Nephron progenitor cell (in vitro differentiated cells): ENCODE measurements at places on chromosomes 16 and 17.

GRCh38 chr17:55433629-55434422 is 12.2 kb upstream of the MMD start:
- DNase-seq: no peak

- DNase-seq: peak; percentile 69
Measured at GRCh38 chr17:40063187-40063771, 514 bp downstream of the THRA start.

GRCh38 chr17:7513850-7514419 is 29.8 kb downstream of the POLR2A start:
- no peak for DNase-seq

DNA sequence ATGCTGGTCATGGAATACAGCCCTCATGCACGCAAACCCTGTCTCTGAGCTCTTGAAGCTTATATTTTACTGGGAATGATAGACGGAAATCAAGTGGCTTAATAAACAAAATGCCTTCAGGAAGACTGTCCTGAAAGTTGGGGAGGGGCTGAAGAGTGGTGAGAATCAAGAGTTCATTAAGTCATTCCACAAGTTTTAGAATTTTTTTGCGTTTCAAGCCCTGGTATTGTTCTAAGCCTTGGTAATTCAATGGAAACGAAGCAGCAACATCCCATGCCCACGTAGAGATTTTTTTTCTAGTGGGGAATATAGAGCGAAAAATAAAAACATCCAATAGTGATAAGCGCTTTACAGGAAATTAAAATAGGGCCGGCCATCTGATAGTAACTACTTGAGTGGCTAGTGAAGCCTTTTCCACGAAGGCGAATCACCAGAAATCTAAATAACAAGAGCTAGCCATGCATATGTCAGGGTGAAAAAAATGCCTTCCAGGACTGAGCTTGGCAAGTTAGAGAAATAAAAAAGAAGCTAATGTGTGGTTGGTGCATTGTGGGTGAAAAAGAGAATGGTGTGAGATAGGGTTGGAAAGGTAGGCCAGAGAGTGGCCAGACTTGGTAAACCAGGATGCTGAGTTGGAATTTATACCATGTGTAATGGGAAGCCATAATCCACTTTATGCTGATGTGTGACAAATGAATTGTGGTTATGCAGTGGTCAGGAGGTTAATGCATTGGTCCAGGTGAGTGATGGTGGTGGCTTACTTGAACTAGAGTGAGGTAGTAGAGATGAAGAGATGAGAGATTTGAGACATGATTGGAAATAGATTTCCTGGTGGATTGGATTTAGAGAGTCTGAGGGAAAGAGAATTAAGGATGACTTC is 772 bp downstream of the PFAS start:
- DNase-seq: no peak

DNA sequence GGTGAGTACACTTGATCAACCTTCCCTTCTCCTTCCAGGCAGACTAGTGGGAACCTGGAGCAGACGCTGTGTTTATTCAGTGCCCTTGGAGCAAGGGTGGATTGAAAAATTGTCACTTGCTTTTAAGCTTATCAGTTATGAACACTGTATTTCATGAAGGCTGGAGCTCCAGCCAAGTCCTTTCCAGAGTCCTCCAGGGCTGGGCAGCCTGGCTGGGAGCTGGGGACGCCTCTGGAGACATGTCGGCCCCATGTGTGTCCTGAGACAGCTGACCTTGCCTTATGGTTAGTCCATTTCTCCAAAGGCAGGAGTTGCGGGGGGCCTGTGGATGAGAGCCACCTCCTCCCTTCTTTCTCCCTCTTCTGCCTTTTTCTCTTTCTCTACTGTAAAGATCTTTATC is 67.0 kb downstream of the RAP1GAP2 start:
- no peak for DNase-seq

DNA sequence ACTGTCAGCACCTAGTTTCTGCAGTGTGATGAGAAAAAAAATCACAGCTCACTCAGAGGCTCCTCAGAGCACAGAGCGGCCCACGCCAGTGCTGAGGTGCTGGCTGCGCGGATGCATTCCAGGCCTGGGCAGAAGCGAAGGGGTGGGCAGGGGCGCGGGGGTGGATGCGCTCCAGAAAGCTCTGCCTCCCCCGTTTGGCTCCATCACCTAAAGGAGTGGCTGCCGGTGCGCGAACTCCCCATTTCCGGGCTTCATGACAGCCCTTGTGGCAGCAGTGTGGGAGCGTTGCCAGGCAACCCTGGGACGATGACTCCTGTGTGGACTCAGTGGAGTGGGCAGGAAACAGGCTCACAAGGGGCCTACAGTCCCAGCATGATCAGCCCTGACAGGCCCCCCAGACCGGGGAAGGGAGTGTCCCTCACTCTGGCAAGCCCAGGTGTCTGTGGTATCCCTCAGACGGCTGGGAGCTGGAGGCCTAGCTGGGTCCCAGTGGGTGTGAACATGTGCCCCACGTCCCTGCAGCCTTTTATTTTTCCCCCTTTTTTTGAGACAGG is 32.8 kb upstream of the NUDT16L1 start:
- peak; percentile 58 for DNase-seq

- no peak for DNase-seq
Measured at GRCh38 chr16:88780142-88781062, 4.6 kb downstream of the PIEZO1 start.

- peak; percentile 3 for DNase-seq
Measured at GRCh38 chr16:1788095-1788707, 5.3 kb downstream of the IGFALS start.

DNA sequence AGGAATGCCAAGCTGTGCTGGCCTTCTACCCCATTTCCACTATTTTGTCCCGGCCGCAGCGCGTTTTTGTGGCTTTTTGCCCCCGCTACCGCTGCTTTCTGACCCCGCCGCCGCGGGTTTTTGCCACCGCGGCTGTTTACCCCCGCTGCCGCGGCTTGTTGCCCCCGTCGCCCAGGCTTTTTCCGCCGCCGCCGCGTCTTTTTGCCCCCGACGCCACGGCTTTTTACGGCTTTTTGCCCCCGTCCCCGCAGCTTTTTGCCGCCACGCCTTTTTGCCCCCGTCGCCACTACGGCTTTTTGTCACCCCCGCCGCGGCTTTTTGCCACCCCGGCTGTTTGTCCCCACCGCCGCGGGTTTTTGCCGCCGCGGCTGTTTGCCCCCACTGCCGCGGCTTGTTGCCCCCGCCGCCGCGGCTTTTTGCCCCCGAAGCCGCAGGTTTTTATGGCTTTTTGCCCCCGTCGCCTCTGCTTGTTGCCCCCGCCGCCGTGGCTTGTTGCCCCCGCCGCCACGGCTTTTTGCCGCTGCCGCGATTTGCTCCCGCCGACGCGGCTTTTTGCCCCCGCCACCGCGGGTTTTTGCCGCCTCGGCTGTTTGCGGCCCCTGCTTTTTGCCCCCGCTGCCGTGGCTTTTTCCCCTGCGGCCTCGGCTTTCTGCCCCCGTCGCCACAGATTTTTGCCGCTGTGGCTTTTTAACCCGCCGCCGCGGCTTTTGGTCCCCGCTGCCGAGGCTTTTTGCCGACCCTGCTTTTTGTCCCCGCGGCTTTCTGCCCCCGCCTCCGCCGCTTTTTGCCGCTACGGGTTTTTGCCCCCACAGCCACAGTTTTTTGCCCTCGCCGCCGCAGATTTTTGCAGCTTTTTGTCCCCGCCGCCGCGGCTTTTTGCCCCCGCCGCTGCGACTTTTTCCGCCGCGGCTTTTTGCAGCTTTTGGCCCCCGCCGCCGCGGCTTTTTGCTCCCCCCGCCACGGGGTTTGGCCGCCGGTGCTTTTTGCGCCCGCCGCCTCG is 520.4 kb upstream of the WSB1 start:
- DNase-seq: no peak
